NCI-H510A treated with DMSO at 0.1 percent for 48 hours (cell line): ENCODE measurements at places on chromosomes 2 and 18.

- no peak for DNase-seq
Measured at GRCh38 chr2:113058411-113058994, 495 bp upstream of the IL36RN start.

DNA sequence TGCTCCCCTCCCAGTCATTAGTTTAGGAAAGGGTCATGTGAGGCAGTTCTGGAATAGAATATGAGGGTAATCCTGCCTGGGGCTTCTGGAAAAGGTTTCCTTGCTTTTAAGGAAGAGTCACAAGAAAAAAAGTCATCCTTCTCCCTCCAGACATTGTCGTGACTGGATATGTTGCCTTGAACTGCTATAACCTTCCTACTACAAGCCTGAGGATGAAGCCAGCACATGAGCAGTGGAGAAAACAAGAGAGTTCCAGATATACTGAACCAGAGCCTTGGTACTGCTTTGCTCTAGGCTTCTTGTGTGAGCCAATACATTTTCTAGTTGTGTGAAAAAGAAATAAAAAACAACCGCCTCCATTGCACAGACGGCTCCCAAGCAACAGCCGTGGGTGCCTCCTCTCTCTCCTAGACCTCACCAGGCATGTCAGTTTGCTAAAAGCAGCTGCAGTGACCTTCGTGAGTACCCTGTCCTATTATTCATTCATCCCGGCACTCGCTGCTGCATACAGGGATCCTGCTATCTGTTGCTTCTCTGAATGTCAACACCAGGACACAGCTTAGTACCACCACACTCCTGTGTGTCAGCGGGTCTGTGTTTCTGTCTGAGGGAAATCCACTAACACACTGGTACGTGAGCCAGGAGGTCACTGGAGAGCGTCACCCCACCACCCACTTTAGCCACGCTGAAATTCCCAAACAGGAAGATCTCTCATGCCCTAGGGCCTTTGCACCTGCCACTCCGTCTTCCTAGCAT is 186.7 kb downstream of the KLHL29 start:
- no peak for DNase-seq

DNA sequence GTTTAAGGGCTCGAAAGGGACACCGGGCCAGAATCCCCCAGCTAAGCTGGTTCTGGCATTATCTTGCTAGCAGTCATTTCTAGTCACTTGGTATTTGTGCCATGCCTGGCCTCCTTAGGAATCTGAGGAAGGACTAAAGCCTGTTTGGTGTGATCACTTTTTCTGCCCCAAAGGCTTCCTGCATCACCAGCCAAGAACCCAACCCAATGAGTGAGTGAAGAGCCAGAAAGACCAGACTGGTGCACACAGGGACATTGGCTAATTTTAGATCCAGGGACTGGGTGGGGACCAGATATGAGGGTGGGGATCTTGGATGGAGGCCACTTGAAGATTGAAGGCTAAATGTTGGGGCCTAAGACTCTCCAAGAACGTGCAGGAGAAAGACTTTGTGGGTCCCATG is 411.9 kb upstream of the TNP1 start:
- DNase-seq, result no peak

- no peak for DNase-seq
Measured at GRCh38 chr2:69291721-69292120, 95.3 kb downstream of the GFPT1 start.

GRCh38 chr18:49274188-49274714 is 186.2 kb downstream of the DYM start:
- DNase-seq, result peak; percentile 0

- DNase-seq, result peak; percentile 48
Measured at GRCh38 chr2:207230261-207231105, 64.7 kb upstream of the KLF7 start.

DNA sequence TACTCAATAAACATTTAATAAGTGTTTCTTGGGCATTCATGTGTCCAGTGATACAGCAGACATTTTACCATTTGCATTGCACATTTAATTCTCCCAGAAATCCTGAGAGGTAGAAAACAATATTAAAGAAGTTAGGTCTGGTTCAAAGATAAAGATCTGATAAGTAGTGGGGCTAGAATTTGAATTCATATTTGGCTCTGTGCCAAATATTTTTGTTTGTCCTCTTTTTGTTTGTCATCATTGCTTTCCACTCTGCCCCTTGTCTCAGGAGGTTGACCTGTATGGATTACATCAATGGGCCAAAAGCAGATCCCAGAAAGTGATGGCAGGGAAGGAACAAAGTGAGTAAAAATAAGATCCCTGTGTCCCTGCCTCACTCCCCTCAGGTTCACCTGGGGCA is 441.9 kb upstream of the PKDCC start:
- DNase-seq, result no peak

DNA sequence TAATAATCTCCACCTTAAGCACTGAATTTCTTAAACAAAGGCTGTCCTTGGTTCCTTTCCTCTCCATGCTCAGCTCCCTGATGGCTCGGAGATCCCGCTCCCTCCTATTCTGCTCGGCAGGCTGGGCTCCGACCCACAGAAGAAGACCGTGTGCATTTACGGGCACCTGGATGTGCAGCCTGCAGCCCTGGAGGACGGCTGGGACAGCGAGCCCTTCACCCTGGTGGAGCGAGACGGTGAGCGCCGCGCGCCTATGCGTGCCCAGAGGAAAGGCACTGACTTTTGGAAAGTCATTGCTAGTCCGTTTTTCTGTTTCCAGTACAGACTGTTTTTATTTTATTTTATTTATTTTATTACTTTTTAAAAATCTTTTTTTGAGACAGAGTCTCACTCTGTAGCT is 9.6 kb downstream of the CNDP2 start:
- DNase-seq, result no peak

- DNase-seq, result peak; percentile 93
Measured at GRCh38 chr2:236600892-236601291, 31.3 kb downstream of the ACKR3 start.

DNA sequence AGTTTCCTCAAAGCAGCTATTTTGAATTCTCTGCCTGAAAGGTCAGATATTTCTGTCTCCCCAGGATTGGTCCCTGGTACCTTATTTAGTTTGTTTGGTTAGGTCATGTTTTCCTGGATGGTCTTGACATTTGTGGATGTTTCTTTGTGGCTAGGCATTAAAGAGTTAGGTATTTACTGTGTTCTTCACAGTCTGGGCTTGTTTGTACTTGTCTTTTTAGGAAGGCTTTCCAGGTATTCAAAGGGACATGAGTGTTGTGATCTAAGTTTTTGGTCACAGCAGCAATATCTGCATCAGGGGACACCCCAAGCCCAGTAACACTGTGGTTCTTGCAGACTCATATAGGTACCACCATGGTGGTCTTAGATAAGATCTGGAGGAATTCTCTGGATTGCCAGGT is 11.8 kb downstream of the MYO3B start:
- DNase-seq, result no peak

- DNase-seq, result no peak
Measured at GRCh38 chr2:229181641-229182040, 89.4 kb downstream of the PID1 start.

GRCh38 chr2:66548422-66548821 is 113.5 kb downstream of the MEIS1 start:
- no peak for DNase-seq

DNA sequence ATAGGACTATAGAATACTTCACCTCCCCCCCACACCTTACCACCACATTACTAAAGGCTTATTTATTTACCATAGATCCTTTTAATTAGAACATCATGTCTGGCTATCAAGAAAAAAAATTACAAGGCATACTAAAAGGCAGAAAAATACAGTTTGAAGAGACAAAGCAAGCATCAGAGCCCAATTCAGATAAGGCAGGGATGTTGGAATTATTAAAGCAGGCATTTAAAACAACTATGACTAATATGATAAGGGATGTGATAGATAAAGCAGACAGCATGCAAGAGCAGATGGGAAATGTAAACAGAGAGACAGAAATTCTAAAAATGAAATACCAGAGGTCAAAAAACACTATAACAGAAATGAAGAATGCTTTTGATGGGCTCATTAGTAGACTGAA is 55.4 kb upstream of the SMIM21 start:
- DNase-seq, result no peak

DNA sequence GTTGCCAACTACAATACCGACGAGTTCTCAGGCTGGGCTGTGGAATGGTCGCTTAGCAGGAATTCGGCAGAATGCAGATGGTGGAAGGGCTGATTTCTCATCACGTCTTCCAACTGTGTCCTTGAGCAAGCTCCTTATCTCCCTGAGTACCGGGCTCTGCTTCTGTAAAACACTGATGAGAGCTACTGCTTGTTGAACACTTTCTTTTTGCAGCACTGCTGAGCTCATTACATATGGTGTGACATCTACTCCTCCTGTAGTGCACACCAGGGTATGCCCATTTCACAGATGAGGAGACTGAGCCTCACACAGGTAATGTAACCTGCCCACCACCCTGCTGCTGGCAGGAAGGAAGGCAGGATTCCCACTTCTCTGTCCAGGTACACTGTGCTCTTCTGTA is 8.3 kb downstream of the IL1R2 start:
- DNase-seq, result no peak

GRCh38 chr2:177432703-177433102 is 40.1 kb downstream of the AGPS start:
- no peak for DNase-seq

GRCh38 chr18:45686891-45687611 is 36.9 kb upstream of the SLC14A1 start:
- no peak for DNase-seq
